ENCODE measurements at places on chromosomes 2 and 18. TPM values are rescaled to one million over a fixed set of nuclear protein-coding genes. Genes with fewer than 3 reads are reported as not detected.

- DNase-seq = no peak
Measured at GRCh38 chr2:159185401-159186130, 100.9 kb downstream of the WDSUB1 start.

GRCh38 chr2:233850745-233851144 lies 3.6 kb downstream of the HJURP start:
- no peak for DNase-seq

DNA sequence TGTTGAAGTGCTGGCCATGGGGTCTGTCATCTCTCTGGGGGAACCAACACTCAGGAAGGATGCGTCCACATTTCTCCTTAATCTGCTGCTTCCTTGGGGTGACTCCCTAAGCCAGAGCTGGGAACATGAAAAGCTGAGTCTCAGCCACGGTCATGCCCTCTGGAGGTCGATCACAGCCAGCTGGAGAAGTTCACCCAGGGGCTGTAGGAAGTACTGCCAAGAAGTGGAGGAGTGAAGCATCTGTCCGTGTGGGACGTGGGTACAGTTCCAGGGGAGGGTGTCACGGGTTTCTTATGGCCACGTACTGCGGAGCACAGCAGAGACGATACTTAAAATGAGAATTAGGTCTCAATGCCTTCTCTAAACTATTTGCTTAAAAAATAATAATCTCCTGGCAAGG lies 42.4 kb upstream of the IGFBP2 start:
- DNase-seq = no peak

DNA sequence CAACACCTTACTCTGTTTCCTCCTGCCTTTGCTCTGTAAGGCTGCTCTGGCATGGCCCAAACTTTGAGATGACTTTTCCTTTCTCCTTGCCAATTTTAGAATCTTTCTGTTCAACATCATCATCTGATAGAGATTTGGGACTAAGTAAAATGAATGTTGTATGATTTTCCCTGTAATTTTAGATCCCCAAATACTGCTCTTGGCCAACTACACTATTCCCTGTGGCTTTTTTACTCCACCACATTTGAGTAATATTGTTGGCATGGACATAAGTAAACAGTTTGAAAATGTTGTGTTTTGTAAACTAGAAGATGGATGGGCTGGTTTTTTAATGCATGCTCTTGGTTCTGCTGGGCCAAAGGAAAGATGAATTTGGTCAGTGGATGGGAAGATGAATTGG lies 12.1 kb downstream of the LTBP1 start:
- no peak for DNase-seq

GRCh38 chr2:26577442-26578112 lies 63.6 kb downstream of the CIB4 start:
- peak; percentile 27 for DNase-seq

DNA sequence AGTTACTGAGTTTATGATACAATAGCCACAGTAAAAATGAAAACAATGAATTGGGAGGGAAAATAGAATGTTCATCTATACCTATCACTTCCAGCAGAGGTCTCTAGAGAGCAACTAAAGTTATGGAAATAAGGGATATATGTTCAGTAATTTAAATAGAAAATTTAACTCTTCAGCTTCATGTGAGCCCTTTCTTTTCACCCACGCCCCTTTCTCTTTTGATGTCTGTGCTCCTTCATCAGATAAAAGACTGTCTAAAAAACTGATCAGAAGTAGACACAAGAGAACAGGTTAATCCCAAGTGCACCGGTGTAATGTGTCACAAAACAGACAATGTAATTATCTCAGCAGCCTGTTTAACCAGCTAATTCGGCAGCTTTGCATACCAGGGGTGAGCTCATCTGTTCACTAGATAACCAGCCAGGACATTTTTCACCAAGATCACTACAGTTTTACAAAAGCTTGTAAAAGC lies 238.5 kb upstream of the ERBB4 start:
- no peak for DNase-seq

DNA sequence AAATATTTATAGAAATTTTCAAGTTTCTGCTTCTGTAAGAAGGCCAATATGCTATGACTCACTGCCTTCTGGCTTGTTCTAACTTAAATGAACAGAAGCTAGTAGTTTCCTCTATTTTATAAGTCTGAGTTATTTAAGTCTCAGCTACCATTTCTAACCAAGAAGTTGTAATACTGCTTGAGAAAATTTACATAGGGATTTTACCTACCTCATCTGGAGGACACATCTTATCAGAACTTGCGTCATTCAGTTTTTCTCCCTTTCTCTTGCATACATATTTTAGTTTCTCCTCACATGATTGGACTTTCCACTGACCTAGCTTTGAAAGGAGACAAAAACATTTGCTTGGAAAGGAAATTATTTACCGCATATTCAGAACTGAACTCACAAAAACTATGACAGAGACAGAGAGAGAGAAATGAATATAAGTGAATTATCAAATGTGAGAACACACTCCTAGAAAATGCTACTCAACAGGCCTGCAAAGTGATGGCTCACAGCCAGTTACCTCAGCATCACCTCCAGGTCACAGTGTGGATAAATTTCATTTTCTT lies 81.1 kb upstream of the CD302 start:
- DNase-seq = no peak

The IL1B gene
- total RNA-seq = 0.78 TPM

The UBXN2A gene
- 53.5 TPM for total RNA-seq

The NYAP2 gene
- 7.8 TPM for total RNA-seq

The THSD7B gene
- 20.0 TPM for total RNA-seq

The ACMSD gene
- not detected for total RNA-seq

The CCT4 gene
- total RNA-seq = 204 TPM
